ENCODE measurements at places on chromosomes 12 and 14. TPM values are rescaled to one million over a fixed set of nuclear protein-coding genes. Genes with fewer than 3 reads are reported as not detected.

- H3K4me3 ChIP-seq = no peak overlapping the region
- peaks cover 5% of the 10 kb centered on the region for H3K27me3 ChIP-seq
- H3K36me3 ChIP-seq = peaks cover 5% of the 10 kb centered on the region
- peaks cover 5% of the 10 kb centered on the region for H3K4me1 ChIP-seq
- H3K27ac ChIP-seq = no peak overlapping the region
Observed at GRCh38 chr14:76259029-76259735, 107.5 kb downstream of the GPATCH2L start.

Gene NANOG
- not detected for total RNA-seq

Gene MUCL1
- not detected for total RNA-seq

Gene CCDC175
- not detected for total RNA-seq

- no peak overlapping the region for H3K4me3 ChIP-seq
- H3K27ac ChIP-seq = no peak overlapping the region
- H3K36me3 ChIP-seq = peaks cover 2% of the 10 kb centered on the region
- H3K4me1 ChIP-seq = peaks cover 37% of the 10 kb centered on the region
- peaks cover 2% of the 10 kb centered on the region for H3K27me3 ChIP-seq
Observed at GRCh38 chr14:89771251-89771650, 183.3 kb downstream of the EFCAB11 start.

- no peaks in the 10 kb centered on the region for H3K4me1 ChIP-seq
- no peak overlapping the region for H3K27ac ChIP-seq
- no peak for DNase-seq
- H3K4me3 ChIP-seq = no peak overlapping the region
Observed at GRCh38 chr14:105442125-105442524, 22.5 kb downstream of the MTA1 start.

Gene TAOK3
- total RNA-seq = 49.4 TPM

- H3K4me1 ChIP-seq = no peaks in the 10 kb centered on the region
- H3K36me3 ChIP-seq = no peaks in the 10 kb centered on the region
- H3K27me3 ChIP-seq = peaks cover 5% of the 10 kb centered on the region
- no peak overlapping the region for H3K4me3 ChIP-seq
Observed at GRCh38 chr12:80195074-80195726, 95.9 kb downstream of the OTOGL start.

DNA sequence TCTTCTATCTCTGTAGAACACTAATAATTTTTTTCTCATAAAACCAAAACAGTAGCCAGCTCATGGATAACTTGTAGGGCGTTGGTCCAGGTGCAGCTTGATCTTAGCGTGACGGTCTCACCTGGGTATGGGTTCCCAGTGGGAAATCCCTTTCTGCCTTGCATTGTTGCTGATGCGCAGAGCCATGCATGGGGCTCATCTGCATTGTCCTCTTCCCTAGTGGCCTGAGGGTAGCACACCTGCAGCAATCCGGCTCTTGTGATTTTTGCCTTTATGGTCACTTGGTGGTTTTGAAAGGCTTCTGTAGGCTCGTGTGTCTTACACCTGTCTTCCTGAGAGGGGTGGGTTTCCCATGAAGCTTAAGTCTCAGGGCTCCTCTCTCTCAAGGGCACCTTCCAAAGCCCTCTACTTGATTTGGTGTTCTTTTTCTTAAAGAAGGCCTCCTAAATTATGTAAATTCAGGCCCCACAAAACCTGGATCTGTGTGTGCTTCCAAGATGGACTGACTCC, 130.6 kb downstream of the PRKCH start:
- no peak for DNase-seq
- H3K4me3 ChIP-seq = peak overlapping the region; percentile 54
- no peaks in the 10 kb centered on the region for H3K27me3 ChIP-seq
- peaks cover 95% of the 10 kb centered on the region for H3K4me1 ChIP-seq

DNA sequence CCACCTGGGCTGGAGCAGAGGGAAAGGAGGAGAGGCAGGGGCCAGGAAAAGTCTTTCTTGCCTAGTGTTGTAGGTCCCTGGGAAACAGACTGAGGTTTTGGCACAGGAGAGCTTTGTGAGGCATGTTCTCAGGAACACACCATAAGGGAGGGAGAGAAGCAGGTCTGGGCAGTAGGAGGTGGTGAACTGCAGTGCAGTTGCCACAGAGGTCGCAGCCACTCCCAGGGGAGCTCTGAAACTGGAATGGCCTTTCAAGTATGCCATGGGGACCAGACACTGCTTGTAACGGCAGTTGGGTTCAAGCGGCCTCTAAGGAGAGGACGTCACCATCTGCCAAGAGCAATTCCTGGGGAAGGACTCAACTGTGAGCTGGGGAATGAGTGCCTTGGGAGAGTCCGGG, 35.4 kb upstream of the NKX2-8 start:
- DNase-seq = no peak
- no peak overlapping the region for H3K27ac ChIP-seq
- no peaks in the 10 kb centered on the region for H3K27me3 ChIP-seq
- no peaks in the 10 kb centered on the region for H3K36me3 ChIP-seq
- no peak overlapping the region for H3K4me3 ChIP-seq
- H3K4me1 ChIP-seq = no peaks in the 10 kb centered on the region

DNA sequence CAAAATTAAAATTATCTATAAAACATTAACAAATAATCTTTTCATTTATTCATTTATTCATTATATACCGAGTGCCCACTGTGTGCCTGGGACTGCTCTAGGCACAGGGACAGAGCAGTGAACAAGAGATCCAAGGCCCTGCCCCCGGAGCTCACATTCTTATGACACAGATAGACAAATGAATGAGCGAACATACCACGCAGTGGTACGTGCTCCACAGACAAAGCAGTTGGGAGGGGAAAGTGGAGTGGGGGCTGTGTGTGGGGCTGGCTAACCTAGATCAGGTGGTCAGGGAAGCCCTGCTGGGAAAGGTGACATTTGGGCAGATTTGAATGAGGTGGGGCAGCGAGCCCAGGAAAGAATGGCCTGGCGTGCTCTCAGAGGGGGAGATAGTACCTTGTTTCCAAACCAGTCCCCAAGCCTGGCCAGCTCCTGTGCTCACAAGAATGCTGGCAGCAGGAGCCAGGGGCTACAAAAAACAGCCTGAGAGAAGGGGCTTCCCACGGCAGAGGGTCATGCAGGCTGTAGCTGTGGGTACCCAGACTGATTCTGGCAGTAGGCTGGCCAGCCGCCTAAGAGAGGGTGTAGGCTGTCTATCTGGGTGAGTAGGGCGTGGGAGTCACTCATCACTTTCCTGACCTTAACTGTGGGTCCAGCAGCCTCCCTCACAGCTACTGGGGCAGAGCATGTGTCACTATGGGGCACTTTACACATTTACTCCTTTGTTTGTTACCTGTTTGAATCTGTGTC, 57.8 kb upstream of the ACTN1 start:
- no peak overlapping the region for H3K27ac ChIP-seq
- H3K4me1 ChIP-seq = no peaks in the 10 kb centered on the region
- peaks cover 24% of the 10 kb centered on the region for H3K27me3 ChIP-seq
- DNase-seq = no peak

Gene CLSTN3
- total RNA-seq = 37.9 TPM

- no peak overlapping the region for H3K27ac ChIP-seq
- H3K27me3 ChIP-seq = no peaks in the 10 kb centered on the region
- H3K36me3 ChIP-seq = peaks cover 8% of the 10 kb centered on the region
- H3K4me3 ChIP-seq = no peak overlapping the region
- no peak for DNase-seq
- H3K4me1 ChIP-seq = peaks cover 75% of the 10 kb centered on the region
Observed at GRCh38 chr12:57832966-57833365, 13.6 kb downstream of the CTDSP2 start.

Gene ASB2
- 25.5 TPM for total RNA-seq

Gene ERBB3
- total RNA-seq = 0.32 TPM

- H3K27ac ChIP-seq = no peak overlapping the region
- no peak overlapping the region for H3K4me3 ChIP-seq
- peaks cover 34% of the 10 kb centered on the region for H3K36me3 ChIP-seq
- no peak for DNase-seq
Observed at GRCh38 chr12:89648211-89648930, 60.3 kb downstream of the ATP2B1 start.

Gene ANKS1B
- 0.73 TPM for total RNA-seq

Gene IGF1
- total RNA-seq = not detected

DNA sequence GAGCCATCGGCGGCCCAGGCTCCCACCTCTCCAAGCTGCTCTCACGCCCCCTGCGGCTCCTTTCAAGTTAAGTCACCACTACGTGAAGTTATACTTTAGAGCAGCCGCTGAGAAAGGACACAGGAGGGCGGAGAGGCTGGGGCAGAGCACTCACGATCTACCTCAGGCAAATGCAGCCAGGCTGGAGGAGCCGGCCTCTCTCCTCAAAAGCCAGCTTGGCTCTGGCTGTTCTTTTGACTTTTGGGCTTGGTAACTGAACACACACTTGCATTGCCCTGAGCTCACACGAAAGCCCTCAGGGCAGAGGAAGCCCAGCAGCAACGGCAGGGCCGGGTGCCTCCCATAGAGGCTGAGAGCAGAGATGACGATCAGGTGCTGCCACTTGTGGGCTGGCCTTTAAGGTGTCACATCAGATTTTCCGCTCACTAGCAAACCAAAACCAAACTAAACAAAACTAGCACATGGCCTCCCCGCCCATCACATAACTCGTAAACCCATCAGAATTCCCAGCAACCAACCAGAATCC, 75.2 kb downstream of the PITPNM2 start:
- H3K4me1 ChIP-seq = peaks cover 56% of the 10 kb centered on the region
- H3K4me3 ChIP-seq = peak overlapping the region; percentile 68
- H3K27ac ChIP-seq = peak overlapping the region; percentile 94

Gene PTPN6
- 483 TPM for total RNA-seq

DNA sequence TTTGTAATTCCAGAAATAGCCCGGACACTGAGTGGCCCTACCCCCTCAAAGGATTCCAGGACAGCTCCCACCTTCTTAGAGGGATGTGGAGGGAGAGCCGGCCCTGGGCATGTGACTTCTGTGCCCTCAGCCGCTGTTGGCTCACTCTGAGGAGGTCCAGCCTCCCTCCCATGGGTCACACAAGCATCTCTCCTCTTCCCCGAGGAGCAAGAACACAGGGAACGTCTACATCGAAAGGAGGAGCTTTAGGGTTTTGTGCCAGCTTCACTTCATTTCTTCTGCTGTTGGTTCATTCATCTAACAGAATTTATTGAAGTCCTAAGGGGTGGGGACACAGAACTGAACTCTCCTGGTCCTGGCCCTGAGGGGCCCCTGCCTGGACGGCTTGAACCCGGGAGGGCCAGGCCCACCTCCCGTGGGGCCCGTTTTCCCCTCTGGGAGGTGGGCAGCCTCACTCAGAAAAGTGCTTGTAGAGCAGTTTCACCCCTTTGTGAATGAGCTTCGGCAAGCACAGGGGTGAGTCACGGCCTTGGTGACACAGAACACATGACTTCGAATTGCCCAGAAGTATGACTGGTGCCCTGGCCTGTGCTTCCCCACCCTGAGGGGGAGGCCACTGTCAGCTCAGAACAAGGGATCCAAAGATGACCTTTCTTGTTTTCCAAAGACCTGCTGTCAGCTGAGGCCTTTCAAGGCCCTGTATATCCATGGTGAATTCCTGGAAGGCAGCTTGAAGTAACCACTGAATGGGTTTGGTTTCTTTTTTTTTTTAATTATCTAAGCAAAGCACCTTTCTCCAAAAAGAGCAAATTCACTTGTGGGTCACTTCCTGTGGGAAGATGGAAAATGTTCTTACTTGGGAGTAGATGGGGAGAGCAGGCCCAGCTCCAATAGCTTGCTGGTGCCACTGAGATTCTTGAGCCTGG, 39.2 kb downstream of the NFKBIA start:
- H3K4me3 ChIP-seq = peak overlapping the region; percentile 36
- peaks cover 59% of the 10 kb centered on the region for H3K4me1 ChIP-seq
- no peaks in the 10 kb centered on the region for H3K36me3 ChIP-seq
- H3K27ac ChIP-seq = peak overlapping the region; percentile 97
- H3K27me3 ChIP-seq = no peaks in the 10 kb centered on the region

DNA sequence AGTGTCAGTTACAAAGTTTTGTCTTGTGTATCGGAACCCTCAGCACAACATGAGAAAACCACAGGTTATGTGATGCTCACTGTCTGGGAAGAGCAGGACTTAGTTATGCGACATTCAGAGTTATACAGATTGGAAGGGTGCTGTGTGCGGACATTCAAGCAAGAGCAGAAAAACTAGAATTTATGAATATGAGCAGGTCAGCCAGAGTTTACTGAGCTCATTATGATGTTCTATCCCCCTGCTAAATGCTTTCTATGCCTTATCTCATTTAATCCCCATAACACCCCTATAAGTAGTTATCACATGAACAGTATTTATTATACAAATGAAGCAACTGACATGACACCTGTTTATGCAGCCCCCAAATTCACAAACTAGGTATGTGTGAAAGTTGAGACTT, 1083.2 kb downstream of the FLRT2 start:
- DNase-seq = no peak
- H3K36me3 ChIP-seq = no peaks in the 10 kb centered on the region
- no peak overlapping the region for H3K4me3 ChIP-seq
- H3K27me3 ChIP-seq = no peaks in the 10 kb centered on the region
- no peak overlapping the region for H3K27ac ChIP-seq
- H3K4me1 ChIP-seq = no peaks in the 10 kb centered on the region
